Stimulated activated naive CD8-positive, alpha-beta T cell treated with anti-CD3 and anti-CD28 coated beads, Interleukin-15, Interleukin-2, amounts not matched to agents 100 U/mL and 50 U/mL, for 24 hours (primary cell): ENCODE measurements at places on chromosomes 12 and 14.

GRCh38 chr12:26473291-26473690 is 277.9 kb downstream of the SSPN start:
- DNase-seq = no peak

DNA sequence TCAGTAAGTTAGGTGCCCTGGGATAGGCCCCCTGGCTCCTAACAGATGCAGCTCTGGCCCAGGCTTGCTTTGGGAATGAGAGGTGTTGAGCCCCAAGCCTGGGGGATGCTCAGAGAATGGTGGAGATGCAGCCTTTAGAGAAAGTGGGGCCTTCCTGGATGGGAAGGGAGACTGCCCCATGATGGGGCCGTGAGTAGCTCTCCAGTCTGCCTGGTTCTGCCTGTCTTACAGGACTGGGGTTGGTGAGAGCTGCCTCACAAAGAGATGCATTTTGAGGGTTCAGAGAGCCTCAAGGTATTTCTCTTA is 523 bp upstream of the VRTN start:
- DNase-seq = no peak

DNA sequence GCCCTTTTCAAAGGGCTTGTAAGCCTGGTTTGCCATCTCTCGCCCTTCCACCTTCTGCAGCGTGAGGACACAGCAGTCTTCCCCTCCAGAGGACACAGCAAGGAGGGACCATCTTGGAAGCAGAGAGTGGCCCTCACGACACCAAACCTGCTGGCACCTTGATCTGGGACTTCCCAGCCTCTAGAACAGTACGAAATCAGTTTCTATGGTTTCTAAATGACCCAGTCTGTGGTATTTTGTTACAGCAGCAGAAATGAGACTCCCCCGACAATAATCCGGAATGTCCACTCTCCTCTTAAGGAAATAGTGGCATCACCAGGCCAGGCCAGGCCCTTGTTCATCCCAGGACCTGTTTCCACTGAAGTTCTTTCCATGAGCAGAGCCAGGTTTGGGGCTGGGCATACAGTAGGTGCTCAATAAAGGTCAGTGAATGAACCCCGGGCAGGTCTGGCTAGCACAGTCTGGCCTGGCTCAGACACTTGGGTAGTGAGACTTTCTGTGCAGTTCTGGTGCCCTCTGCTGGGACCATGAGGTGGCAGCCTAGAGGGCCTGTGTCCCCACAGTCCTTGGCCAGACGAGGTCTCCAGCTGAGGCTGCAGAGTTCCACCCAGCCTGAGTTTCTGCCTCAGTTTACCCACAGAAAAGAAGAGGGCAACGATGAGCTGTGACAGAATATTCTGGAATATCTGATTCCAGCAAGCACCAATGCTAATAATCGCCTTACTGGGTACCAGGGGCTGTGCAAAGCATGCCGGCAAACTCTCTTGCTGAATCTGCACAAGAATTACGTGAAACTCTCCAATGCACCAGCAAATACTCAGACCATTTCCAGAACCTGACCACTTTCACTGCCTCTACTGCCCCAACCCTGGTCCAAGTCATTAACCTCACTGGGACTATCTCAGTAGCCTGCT is 14.0 kb downstream of the ABCB9 start:
- peak; percentile 77 for DNase-seq

DNA sequence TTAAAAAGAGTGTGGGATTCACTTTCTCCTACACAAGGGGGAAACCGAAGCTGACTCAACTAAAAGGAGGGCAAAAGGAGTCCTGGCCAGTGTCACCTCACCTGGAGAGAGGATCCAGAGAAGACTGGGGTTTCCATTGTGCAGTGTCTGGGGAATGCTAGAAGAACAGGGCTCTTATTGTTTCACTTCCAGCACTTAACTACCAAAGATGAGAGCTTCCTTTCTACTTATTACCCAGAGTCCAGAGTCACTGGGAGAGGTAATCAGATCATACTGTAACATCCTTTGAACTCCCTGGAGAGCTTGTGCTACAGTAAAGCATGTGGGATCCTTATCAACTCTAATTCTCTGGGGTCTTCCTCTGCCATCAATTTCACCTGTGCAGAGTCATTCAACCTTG is 148.4 kb upstream of the BCL2L14 start:
- no peak for DNase-seq

DNA sequence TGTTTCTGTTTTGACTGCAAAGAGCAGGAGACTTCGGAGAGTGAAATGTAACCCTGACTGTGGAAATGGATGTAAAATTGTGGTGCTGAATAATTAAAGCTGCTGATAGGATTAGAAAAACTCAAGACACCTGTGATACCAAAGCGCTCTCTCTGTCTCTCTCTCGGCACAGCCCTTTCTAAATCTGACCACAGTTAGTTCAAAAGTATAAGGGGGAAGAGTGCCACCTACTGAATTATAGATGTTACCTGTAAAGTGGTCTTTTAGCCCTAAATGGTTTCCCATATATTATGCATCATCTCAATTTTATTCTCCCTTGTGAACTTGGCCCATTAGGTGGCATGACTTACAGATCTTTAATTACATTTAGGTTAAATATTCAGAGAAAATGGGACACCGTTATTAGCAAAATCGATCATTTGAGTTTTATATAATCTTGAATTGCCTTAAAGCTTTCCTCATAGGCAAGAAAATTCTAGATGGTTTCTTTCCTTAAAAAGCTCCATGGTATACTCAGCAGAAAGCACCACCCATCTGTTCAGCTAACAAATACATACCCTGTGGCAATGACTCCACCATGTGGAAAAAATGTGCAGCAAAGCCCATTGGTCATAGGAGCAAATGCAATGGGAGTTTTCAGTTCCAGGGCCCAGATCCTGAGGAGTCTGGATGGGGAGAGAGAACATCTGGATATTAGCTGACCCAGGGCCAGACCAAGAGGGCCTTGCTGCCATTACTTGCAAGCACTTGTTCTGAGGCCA is 18.1 kb downstream of the RFC5 start:
- DNase-seq = no peak

DNA sequence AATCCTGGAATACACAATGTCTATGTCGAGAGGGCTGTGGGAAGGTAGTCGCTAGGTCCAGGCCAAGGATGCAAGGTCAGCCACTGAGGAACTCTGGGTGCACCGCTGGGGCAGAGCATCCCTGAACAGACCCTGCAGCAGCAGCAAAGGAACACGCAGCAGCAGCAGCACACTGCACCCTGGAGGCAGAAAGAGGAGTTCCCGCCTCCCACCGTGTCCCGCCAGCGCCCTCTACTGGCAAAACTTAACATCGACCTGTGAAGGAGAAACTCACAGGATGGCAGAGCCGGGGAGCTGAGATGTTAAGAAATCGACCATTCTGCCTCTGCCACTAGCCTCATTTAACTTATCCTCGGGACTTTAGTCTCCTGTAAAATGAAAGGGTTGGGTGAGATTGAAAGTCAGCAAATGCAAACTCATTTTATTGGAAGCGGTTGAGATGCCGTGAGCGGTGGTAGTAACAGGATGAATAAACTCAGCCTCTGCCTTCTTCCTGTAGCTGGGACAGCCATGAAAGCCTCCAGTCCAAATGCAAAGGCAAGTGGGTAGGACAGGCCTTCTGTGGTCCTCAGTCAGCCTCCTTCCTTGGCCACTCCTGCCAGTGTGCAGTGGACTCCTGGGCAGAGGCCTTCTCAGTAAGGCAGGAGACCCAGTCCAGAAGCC is 45.6 kb downstream of the STAB2 start:
- peak; percentile 74 for DNase-seq

DNA sequence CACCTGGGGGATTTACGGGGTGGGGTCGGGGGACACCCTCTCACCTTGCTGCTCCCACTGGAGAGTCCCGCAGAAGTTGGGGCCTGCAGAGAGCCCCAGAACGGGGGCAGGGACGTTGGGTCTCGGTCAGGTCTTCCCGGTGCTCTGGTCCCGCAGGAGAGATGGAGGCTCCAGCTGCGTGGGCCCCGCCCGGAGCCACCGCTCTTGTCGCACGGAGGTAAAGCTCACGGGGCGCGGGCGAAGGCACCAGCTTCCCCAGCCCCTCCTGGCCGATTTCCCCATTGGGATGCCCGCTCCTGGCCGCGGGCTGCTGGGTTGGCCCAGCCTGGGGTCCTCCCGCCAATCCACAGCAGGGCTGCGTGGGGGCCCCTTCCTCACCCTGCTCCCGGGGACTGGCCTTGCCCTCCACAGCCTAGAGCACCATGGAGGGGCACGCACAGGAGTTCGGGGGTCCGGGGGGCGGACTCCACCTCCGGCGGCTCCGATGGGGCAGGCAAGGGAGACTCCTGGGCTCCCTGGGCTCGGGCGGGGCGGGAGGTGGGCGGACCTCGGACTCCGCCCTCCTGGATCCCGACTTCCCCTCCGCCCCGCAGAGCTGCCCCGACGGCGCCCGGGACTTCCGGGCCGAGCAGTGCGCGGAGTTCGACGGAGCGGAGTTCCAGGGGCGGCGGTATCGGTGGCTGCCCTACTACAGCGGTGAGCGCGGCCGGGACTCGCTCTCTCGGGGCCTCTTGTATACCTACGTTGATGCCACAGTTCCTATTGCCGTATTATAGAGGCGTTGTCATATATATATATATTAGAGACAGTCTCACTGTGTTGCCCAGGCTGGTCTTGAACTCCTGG is 8.4 kb downstream of the PAPLN start:
- peak; percentile 71 for DNase-seq

DNA sequence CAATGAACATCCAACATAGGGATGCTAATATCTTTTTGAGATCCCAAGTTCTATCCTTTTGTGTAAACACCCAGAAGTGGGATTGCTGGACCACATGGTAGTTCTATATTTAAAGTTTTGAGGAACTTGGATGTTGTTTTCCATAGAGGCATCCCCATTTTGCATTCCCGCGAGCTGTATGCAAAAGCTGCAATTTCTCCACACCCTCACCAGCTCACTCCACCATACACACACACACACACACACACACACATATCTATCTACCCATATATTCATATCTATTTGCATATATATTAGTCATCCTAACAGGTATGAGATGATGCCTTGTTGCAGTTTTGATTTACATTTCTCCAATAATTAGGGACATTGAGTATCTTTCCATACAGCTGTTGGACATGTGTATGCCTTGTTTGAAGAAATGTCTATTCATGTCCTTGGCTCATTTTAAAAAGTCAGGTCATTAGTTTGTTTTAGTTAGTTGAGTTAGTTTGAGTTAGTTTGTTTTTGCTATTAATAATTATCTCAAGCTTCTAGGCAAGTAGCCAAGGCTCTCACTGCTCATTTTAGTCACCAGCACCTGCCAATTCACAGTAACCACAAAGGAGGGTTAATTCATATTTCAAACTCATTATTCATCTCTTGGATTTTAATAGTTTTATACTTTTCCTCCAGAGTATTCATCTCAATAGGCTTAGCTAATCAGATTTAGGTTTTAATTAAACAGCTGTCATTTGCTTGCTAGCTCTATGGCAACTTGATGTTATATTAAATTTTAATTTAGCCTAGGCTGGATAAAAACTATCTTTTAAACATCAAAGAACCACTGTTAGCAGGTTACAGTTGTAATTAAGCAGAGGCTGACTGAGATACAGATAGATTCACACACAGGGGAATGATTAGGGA is 1435.9 kb upstream of the TMEM132C start:
- no peak for DNase-seq

- DNase-seq = no peak
These were observed 3.5 kb downstream of the DEGS2 start for GRCh38 chr14:100155756-100156616.

DNA sequence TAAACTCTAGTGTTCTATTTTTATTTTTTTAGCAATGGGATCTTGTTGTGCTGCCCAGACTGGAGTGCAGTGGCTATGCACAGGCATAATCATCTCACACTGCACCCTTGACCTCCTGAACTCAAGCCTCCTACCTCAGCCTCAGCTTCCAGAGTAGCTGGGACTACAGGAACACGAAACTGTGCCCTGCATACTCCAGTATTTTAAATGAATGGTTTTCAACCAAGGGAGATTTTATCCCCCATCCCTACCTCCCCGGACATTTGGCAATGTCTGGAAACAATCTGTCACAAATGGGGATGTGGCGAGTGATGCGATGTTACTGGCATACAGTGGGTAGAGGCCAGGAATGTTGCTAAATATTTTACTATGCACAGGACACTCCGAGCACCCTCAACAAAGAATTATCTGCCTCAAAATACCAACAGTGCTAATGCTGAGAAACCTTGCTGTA is 2.1 kb downstream of the CBX5 start:
- no peak for DNase-seq

GRCh38 chr14:73771848-73772638 is 57.9 kb upstream of the PNMA1 start:
- DNase-seq = peak; percentile 83

- DNase-seq = no peak
These were observed 319.5 kb downstream of the TMEM117 start for GRCh38 chr12:44155358-44155757.

DNA sequence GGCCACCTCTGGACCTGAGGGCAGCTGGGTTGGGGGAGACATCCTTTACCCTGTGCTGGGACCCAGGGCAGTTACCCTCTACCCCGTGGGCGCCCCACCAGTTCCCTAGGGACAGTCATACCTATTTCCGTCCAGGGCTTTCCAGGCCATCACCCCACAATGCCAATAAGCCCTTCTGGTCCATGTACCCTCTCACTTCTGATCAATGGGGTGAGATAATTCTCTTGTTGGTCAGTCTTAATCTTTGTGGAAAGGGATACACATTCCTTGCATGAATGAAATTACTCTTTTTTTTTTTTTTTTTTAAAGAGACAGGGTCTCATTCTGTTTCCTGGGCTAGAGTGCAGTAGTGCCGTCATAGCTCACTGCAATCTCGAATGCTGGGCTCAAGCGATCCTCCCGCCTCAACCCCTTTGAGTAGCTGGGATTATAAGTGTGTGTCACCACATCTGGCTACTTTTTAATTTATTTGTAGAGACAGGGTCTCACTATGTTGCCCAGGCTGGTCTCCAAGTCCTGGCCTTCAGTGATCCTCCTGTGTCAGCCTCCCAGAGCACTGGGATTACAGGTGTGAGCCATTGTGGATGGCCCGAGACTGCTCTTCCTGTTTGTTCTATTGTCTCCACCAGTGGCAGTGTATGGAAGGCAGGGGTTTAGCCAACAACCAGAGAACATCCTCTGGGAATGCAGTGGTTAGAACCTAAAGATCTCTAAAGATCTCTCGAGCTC is 46.3 kb upstream of the STON2 start:
- no peak for DNase-seq

GRCh38 chr12:26740991-26741390 is 92.0 kb downstream of the ITPR2 start:
- no peak for DNase-seq

GRCh38 chr12:44477331-44477980 is 398.7 kb downstream of the NELL2 start:
- DNase-seq = no peak

DNA sequence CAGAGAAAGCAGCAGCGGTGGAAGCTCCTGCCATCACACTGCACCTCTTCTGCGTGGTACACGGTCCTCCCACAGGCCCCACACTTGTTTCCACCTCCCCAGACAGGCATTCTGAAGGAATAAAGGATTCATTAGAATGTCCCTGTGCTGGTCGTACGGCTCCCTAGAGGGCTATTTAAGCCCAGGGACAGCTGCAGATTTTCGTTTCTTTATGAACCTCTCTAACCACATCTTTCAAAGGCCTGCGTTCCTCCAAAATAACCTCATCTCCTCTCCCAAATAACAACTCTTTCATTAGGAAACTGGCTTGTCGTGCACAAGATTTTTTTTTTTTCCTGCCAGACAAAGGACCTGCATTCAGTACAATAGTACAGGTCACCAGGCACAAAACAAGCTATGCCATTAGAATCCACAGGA is 12.7 kb downstream of the CSRP2 start:
- no peak for DNase-seq
